ENCODE measurements at places on chromosomes 7 and 10.

DNA sequence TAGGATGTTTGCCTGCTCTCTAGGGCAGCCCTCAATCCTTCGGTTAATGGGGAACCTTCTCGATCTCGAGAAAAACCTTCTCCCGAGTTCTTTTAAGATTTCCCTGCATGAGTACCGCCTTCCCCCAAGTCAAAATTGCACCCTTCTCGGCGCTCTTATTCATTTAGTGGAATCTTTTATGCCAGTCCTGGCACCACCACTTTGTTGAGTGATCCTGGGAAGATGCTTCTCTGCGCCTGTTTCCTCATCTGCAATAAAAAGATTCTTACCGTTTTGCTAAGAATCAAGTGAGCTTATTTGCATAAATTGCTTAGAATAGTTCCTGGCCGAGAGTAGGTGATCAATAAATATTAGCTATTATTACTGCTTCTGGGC lies 697 bp downstream of the ARPC1A start:
- DNase-seq: no peak

DNA sequence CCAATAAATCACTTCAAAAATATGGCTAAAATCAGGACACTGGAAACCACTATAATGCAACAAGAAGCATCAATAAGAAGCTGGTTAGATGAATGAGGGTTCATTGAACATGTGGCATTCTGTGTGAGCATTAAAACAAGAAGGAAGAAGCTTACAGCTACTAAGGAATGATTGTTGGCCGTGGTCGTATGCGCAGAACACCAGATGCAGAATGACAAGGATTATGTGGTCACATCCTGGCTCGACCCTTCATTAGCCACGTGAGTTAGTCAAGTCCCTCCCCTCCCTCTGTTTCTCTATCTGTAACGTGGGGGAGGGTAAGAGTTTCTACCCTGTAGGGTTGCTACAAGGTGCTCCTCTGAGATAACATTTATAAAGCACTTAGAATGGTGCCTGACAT lies 174.3 kb downstream of the ADAM12 start:
- DNase-seq: no peak

GRCh38 chr7:157951300-157952049 lies 614.7 kb downstream of the DNAJB6 start:
- no peak for DNase-seq

DNA sequence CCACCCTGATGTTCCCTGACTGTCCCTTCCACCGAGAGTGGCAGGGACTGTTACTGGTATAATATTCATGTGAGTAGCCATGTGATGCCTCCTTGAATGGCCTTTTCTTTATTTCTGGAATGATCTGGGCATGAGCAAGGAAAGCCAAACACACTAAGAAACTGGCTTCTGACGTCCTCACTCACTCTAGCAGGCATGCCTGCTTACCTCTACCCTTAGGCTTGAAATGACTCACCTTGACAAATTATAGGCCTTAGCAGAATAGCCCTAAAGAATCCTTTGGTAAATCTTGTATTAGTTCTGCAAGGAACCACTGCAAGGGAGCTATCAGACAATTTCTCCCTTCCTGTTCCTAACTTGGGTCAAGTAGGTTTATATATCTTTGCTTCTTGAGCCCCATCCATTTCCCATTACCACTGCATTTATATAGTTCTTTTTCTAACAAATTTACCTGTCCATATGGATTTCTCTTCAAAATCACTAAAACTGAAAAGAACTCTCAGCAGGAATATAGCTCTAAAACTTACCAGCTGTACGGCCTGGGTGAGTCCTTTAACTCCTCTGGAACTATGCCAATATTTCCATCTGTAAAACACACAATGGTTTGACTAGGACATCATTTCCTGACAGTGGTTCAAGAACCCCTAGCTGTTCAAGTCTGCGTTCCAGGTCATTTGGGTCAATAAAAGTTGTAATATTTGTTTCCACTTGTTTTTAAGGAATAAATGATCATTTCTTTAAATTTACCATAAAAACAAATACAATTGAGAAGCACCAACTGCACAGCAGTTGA lies 13.0 kb upstream of the NDUFA5 start:
- DNase-seq: no peak

Data from pancreas (tissue), 10 donors.